ENCODE measurements at places on chromosomes 11 and 22.

DNA sequence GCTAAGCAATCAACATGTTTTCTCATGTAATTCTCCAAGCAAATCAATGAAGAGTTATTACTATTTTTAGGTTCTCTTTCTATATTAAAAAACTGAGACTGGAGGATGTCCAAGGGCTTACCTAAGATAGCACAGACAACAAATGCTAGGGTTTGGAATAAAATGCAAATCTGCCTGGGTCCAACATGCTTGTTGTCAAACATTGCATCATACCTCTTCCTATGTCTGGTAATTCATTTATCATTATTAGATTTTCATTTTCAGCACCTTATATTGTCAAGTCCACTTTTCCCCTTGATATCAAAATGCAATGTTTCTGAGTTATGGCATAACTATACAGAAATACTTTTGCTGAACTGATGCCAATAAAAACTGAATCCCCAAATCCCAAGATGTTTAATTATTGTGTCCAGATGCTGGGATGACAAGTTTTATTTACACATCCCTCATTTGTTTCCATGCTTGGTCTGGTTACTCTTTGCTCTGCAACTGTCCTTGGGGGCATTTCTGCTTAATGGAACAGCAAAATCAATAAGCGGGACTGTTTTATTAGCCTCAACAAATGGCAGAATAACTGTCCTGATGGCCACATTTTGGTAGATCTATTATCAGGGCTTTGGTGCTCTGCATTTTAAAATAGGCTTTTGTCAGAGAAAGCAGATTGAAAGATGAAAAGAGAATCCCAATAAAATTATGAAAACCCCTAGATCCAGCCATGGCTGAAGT is 86.0 kb downstream of the C11orf87 start:
- no peak for DNase-seq

DNA sequence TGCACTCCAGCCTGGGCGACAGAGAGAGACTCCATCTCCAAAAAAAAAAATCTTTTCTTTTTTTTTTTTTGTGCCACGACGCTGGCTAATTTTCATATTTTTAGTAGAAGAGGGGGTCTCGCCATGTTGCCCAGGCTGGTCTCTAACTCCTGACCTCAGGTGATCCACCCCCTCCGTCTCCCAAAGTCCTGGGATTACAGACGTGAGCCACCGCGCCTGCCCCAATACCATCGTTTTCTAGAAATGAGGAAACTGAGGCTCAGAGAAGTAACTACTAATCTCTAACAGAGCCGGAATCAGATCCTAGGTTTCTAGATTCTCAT is 13.5 kb downstream of the SSH3 start:
- no peak for DNase-seq

GRCh38 chr11:36449561-36450096 is 60.4 kb downstream of the TRAF6 start:
- DNase-seq: no peak

DNA sequence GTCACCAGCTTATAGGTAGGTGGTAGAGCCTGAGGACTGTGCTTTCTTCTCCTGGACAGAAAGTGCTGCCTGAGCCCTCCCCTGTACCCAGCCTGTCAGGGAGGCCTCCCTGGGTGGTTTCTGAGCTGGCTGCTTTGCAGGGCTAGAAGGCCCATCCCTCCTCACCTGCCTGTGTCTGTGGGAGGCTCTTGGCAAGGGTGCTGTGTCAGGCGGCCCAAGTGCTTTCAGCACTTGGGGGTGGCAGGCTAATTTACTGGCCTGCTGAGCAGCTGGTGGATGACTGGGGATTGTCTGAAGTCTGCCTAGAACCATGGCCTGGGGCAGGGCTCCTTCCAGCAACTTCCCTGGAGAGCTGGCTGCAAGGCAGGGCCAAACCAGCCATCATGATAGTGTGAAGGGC is 139.0 kb upstream of the NAV2 start:
- DNase-seq: no peak

DNA sequence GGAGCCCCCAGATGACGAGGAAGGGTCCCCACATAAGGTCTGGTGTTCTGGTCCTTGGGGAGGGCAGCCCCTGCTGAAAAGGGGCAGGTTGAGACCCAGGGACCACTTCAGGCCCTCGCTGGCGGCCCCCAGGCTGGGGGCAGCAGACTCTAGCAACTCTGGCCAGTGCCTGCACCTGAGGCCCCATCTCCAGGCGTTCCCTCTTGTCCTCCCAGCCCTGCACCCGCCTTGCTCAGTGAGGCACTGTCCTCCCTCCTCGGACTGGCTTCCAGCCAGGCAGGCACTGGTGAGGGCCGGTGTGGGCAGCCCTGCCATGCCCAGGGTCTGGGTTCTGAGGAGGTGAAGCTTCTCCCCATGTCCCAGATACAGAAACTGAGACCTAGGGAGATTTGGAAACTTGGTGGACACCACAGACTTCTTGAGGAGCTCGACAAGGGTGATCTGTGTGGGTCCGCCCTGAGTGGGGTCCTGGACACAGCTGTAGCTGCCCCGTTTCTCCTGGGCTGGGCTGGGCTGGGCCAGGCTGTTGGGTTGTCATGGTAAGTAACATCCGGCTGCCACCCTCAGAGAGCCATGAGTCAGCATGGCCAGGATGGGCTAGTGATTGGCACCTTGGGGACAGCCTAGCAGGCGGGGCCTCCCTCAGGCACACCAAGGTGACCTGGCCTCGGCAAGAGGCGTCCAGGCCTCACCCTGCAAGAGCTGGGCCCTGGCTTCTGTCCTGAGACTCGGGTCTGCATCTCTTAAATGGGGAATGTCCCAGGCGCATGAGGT is 11.1 kb upstream of the PHLDA2 start:
- DNase-seq: peak; percentile 82

DNA sequence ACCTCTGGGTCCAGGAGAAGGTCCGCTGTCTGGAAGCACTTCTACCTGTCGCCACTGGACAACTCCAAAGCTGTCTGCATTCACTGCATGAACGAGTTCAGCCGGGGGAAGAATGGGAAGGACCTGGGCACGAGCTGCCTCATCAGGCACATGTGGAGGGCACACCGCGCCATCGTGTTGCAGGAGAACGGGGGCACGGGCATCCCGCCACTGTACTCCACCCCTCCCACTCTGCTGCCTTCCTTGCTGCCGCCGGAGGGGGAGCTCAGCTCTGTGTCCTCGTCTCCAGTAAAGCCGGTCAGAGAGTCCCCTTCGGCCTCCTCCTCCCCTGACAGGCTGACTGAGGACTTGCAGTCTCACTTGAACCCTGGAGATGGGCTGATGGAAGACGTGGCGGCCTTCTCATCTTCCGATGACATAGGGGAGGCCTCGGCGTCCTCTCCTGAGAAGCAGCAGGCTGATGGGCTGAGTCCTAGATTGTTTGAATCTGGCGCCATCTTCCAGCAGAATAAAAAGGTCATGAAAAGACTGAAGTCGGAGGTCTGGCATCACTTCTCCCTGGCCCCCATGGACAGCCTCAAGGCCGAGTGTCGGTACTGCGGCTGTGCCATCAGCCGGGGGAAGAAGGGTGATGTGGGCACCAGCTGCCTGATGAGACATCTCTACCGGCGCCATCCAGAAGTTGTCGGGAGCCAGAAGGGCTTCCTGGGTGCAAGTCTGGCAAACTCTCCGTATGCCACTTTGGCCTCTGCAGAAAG is 31.0 kb downstream of the ZBED4 start:
- no peak for DNase-seq

GRCh38 chr11:121417055-121417551 is 35.0 kb upstream of the SORL1 start:
- no peak for DNase-seq

- DNase-seq: no peak
Measured at GRCh38 chr22:24540470-24540869, 14.5 kb downstream of the GUCD1 start.

GRCh38 chr11:65104628-65105027 is 7.0 kb upstream of the TM7SF2 start:
- DNase-seq: no peak

- no peak for DNase-seq
Measured at GRCh38 chr11:680476-680875, 14.5 kb downstream of the DEAF1 start.

DNA sequence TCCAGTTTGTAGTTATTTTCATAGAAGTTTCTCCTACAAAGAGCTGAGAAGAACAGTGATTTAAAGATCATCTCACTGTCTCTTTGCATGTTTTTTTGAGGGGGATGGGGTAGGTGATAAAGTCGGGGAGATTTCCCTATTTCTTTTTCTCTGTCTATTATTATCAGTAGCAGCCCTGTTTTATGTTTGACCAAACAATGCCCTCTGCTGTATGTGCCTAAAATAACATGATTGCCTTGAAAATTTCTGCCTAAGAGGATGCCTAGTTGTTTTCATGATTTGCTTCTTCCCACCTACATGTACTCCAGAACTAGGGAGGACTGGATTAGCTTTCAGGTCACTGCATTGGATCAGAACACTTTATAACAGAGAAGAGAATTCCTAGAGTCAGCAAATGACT is 1330.2 kb downstream of the LRRC4C start:
- DNase-seq: no peak

DNA sequence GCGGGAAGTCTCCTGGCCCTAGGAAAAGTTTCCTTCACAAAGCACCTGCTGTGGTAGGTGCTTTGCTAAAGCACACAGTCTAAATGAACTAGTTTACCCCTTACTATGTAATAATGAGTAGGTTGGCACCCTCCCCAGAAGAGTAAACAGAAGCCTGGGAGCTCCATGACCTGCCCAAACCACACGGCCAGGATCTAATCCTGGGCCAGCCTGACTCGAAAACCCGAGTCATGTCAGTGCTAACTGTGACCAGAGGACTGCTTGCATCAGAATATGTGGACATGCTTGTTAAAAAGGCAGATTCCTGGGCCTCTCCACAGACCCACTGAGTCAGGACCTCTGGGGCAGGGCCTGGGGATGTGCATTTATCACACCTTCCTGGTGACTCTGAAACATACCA is 67.7 kb downstream of the PANX1 start:
- DNase-seq: no peak

- DNase-seq: no peak
Measured at GRCh38 chr22:23068096-23068831, 2.1 kb upstream of the GNAZ start.

GRCh38 chr11:45305874-45306623 is 19.9 kb upstream of the SYT13 start:
- DNase-seq: no peak

GRCh38 chr11:69328231-69328630 is 34.3 kb downstream of the MYEOV start:
- no peak for DNase-seq

GRCh38 chr22:17665854-17666253 is 27.3 kb downstream of the BCL2L13 start:
- DNase-seq: no peak
